Naive B cell (primary cell): ENCODE measurements at places on chromosomes 4 and X. TPM values are rescaled to one million over a fixed set of nuclear protein-coding genes. Genes with fewer than 3 reads are reported as not detected.

DNA sequence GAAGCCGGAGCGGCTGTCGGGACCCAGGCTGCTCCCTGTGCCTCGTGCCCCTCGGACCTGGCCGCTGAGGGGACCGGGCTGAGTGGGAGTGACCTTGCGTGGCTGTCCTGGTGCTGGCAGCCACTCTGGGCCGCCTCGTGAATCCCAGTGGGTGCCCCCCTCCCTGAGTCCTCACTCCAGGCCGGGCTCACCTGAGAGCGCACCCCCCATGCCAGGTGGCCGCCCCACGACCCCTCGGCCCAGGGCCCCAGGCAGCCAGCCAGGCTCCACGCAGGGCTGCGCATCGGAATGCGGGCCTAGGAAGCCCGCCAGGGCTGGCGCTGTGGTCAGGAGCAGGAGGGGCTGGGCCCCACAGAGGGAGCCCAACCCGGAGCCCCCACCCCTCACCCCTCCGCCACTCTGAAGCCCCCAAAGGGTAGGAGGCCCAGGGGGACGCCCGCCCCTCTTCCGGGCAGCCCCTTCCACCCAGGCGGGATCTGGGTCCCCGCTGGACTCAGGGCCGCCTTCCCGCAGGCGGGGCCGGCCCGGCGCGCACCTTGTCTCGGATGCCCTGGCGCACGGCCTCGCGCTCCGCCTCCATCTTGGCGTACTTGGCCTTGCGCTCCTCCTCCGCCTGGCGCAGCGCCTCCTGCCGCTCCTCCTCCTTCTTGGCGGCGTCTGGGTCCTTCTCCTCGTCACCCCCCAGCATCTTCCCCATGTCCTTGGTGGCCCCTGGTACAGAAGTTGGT is 33.9 kb downstream of the CPLX1 start:
- no peak for DNase-seq

GRCh38 chr4:108030332-108030731 is 40.6 kb downstream of the HADH start:
- DNase-seq = peak; percentile 7

- peak; percentile 76 for DNase-seq
Measured at GRCh38 chr4:124712372-124713184, at the start of gene ANKRD50. Gene ANKRD50, minus strand, starts transcription at chr4:124712732. Its CDS starts 2,221 bp downstream, at chr4:124710511.

GRCh38 chr4:3873408-3874027 is 107.3 kb downstream of the ADRA2C start:
- DNase-seq = no peak

DNA sequence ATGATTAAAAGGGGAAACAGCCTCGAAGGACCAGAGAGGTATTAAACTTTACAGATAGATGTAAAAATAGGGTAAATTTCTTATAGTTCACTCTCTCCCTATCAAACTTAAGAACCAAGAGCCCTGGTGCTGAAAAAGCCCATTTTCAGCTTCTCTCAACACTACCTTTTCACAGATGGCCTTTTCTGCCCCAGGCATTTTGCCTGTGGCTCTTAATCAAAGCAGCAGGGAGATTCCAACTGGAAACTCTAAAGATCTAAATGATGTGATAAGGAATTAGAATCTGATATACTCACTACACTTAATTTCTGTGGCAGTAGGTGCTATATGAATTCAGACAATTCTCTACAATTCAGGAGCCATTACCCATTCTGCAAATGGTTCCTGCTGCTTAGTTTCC is 60.0 kb downstream of the AMMECR1 start:
- DNase-seq = no peak

- no peak for DNase-seq
Measured at GRCh38 chr4:120977435-120977997, 55.0 kb upstream of the PRDM5 start.

DNA sequence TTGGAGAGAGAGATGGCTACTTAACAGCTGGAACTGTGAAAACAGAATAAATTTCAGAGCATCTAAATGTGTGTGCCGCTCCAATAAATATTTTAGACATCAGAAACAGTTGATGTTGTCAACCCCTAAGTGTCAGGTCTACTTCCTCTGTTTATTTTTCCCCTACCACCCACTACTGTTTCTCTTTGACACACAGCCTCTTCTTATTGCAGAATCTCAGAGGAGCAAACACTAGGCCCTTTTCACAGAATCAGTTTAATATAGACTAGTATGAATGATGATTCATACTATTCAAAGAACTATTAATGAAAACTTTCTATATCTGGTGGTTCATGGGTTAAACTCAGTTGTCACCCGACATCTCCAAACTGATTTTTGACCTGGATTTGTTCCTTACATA is 33.9 kb downstream of the NAA11 start:
- DNase-seq = no peak

DNA sequence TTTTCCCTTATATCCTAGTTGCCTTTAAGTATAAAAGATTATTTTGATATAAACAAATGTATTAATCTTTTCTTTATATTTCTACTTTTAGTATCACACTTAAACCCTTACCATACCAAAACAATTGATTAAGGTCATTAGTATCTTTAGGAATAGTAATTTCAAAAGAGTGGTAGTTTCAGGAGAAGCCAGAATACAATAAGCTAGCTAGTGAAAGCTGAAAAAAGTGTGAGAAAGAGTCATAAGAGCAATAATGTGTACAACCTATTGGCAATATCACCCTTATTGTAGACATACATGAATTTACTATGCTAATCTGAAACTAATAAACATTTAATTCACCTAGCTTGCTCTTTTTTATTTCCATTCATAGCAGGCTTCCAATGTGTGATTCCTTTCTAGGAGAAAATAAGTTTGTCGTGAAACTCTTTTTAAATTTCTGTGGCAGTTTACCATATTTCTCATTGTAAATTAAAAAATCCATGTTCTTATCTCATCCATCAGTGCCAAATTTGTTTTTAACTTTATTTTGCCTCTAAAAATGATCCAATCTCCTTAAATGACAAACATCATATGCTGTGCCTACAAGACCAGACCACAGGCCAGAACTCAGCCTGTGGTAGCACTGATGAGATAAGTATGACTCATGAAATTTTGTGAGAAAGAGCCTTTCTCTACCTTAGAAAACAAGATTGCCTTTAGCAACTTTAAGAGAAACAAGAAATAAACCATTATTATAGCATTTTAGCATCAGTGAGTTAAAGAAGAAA is 8.1 kb downstream of the NEK1 start:
- DNase-seq = no peak

- DNase-seq = no peak
Measured at GRCh38 chr4:68167706-68168105, 38.0 kb upstream of the TMPRSS11F start.

- no peak for DNase-seq
Measured at GRCh38 chr4:30757357-30757756, 37.2 kb downstream of the PCDH7 start.

DNA sequence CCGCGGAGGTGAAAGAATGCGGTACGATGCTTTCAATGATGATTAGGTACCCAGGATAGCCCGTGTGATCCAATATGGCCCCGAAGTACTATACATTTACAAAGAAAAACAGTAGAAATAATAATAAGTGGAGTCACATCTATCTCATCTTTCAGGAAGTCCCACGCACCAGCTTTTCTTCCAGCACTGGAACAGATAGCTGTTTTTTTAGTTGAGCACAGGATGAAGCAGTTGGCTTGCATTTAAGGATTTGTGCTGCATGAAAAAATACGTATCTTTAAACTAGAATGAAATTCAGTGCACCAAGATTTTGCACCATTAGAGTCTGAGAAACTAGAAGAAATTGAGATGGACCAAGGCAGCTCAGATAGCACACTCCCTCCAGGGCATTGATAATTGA is 44.1 kb downstream of the SMIM20 start:
- DNase-seq = no peak

DNA sequence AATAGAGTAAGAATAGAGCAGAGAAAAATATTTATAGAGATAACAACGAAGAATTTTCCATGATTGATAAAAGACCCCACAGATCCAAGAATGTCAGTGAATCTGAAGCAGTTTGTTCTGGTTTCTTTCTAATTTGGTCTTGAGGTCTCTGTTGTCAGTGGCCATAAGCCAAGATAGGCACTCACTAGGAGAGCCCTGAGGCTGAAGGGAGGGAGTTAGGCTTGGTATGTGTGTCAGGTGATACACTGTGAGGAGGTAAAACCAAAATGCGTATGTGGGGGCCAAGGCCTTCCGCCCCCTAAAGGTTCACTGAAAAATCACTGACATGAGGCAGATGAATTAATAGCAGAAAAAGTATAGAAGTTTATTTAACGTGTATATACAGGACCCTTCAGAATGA is 382.3 kb upstream of the HTR2C start:
- no peak for DNase-seq

- DNase-seq = no peak
Measured at GRCh38 chr4:1682860-1683259, 1.3 kb downstream of the FAM53A start.

GRCh38 chr4:7703688-7704087 is 236.0 kb downstream of the AFAP1 start:
- no peak for DNase-seq

GRCh38 chr4:128906581-128906980 is 97.1 kb downstream of the JADE1 start:
- no peak for DNase-seq

- no peak for DNase-seq
Measured at GRCh38 chrX:1378306-1378759, 13.6 kb downstream of the SLC25A6 start.

DNA sequence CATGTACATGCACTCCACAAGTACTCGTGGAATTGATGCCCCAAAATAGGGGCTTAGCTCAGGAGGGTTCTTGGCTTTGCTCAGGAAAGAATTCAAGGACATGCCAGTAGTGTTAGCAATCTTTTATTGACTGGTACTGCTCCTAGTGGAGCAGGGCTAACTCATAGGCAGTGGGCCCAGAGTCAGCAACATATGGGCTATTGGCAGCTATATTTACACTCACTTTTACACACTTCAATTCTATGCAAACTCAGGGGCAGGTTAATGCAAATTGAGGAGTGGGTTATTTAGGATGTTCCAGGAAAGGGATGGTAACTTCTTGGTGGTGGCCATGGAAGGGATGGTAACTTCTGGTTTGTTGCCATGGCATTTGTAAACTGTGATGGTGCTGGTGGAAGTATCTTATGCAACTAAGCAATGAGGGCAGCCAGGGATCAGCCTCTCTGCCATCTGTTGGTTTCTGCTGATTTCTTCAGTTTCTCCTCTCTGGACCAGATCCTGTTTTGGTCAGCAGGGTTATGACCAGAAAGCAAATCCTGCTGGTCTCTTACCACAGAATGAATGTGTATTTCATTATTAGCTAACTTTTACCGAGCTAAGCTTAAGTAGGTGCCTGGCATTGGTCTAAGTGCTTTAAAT is 69.2 kb upstream of the FAT1 start:
- DNase-seq = no peak

- DNase-seq = no peak
Measured at GRCh38 chr4:151646322-151646721, 114.5 kb downstream of the GATB start.

DNA sequence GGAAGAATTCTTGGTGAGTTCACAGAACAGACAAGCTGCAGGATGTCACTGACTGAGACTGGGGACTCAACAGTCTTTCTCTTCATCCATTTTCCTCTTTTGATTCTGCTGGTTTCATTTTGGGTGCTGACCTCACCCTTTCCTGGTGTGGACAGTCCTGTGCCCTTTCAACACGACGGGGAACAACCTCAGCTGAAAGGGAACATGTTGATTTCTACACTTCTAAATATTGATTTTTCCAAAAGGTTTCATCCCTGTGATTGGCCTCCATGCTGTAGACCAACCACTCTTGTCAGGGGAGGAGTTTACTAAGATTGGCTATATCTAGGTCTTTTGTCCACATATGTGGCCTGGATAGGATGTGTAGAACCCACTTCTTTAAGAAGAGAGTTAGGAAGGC is 91.8 kb downstream of the SLC4A4 start:
- DNase-seq = no peak

DNA sequence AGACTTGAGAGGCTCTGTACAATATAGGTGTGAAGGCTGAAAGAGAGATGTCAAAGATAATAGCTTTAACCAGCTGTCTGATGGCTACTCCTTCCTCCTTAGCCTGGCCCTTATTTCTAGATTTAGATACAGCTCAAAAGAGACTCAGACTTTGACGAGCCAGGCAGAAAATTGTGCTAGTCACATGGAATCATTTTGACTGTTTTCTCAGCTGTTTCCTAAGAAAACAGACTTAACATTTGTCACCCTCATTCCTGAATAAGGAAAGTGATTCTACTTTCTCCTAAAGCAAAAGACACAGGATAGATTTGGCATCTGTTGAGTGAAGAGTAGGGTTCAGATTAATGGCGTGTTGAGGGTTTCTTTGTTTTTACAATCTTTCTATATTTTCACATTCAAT is 340.7 kb downstream of the DHX15 start:
- DNase-seq = no peak

- no peak for DNase-seq
Measured at GRCh38 chrX:6910218-6910617, 237.3 kb upstream of the STS start.

DNA sequence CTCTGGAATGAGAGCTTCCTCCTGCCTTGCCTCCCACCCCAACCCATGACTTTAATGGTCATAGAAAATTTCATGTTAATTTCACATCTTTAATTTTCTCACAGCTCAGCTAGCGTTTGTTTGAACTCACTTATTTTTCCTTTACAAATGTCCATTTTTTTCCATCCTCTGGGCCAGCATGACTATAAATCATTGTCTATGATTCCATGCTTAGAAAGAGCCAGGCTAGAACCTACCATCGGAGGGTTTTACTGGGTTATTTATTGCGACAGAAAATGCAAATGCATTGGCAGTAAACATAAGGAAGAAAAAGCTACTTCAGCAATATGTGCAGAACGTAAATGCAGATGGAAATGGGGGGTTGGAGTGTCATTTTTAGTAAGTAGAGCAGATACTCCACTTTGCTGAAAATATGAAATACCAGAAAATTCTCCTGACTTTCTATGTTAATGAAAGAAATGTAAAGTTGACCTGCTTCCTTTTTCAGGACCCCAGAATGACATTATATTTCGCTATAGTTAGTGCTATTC is 37.1 kb downstream of the LGI2 start:
- DNase-seq = no peak

DNA sequence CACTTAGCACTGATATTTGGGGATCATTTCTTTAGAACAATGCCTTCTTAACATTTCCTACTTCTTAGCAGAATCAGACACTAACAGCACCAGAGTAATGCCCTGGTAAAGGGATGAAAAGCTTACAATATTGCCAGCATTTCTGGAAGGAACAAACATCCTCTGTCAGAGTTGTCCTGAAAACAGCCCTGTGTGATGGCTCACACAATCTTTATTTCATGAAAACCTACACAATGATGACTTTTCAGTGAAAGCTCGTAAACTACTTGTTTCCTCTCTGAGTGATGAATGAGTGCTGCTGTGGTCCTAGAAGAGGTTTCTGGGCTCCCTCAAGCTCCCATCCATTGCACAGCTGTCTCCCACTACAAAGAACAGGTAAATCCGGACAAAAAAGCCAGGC is 52.8 kb downstream of the GPC4 start:
- DNase-seq = no peak

Gene DGKK
- not detected for polyA plus RNA-seq

Gene HSD17B11
- 115 TPM for polyA plus RNA-seq

Gene TMPRSS11D
- polyA plus RNA-seq = not detected

Gene CDX4
- not detected for polyA plus RNA-seq

Gene UPF3B
- 12.2 TPM for polyA plus RNA-seq

Gene ZFP92
- polyA plus RNA-seq = 0.04 TPM

Gene APBB2
- polyA plus RNA-seq = 12.6 TPM

Gene CPLX1
- not detected for polyA plus RNA-seq

Gene GDPD2
- polyA plus RNA-seq = not detected

Gene PORCN
- 12.2 TPM for polyA plus RNA-seq

Gene EGFL6
- not detected for polyA plus RNA-seq
